ENCODE measurements at places on chromosomes 4 and X.

DNA sequence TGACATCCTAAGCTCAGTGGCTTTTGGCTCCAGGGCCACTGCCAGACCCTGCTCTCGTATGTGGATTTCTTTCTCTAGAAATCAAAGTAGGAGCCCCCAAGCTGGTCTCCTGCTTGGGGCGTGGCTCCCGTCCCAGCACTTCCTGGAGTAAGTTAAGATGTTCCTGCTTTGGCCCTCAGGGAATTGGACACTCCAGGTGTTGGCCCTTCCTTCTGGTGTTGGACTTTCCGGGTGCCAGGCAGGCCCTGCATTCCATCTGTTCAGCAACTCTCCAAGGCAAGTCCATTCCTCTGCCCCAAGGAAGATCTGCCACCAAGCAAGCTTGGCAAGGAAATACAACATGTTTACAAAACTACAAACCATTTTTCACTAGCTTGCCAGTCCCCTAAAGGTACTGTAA, 22.1 kb upstream of the GPC4 start:
- DNase-seq = no peak

DNA sequence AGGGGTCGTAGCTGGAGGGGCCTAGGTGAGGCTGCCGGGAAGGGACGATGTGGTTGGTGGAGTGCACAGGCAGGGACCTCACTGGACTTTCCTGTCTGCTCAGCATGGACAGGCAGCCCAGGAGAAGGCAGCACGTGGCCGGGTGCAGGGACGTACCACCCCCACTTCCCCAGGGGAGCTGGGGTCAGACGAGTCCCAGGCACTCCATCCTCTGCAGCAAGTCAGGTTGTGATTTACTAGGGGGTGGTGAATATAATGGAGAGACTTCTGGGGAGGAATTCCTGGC, 1.5 kb upstream of the CTBP1 start:
- no peak for DNase-seq

GRCh38 chr4:149102765-149103164, 660.6 kb upstream of the NR3C2 start:
- DNase-seq = no peak

DNA sequence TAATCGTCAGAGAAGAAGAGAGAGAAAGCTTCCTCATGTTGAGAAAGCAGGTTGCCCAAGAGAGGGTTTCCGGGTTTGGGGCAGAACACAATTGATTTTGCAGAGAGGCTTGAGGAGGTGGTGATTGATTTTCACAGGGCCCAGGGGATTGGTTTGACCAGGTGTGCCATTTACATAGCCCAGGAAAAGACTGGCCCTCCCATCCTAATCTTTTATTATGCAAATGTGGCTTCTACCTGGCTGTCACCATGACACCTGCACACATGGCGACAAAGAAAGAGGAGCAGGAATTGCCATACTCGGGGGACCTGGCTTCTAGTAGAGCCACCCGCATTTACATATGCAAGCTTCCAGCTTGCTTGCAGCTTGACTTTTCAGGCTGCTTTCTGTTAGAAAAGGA, 405.3 kb downstream of the PPP4R3C start:
- no peak for DNase-seq

DNA sequence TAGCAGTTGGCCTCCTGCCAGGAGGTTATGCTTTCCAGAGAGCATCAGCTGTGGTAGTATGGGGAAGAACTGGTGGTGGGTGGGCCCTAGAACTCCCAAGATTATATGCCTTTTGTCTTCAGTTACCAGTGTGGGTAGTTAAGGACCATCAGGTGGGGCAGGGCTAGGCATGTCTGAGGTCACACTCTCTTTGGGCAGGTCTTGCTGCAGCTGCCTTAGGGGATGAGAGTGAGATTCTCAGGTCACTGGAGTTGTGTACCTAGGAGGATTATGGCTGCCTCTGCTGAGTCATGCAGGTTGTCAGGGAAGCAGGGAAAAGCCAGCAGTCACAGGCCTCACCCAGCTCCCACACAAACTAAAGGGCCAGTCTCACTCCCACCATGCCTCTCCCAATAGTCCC, 172.9 kb upstream of the GYPA start:
- no peak for DNase-seq

DNA sequence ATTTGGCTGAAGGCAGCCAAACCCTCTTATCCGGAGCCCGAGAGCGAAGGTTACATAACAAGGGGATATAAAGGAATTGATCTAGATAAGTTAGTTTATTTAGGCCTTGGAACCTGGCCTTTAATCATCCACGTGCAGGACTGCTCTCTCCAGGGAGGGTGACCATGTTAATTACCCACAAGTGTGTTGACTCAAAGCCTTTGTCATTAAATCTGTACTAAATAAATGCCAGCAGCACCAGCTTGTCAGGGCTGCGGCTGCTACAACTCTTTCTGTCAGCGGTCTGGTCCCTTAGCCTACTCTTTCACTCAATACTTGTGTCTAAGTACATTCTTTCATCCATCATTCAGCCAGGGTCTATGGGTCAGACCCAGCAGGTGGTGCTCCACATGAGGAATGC, 206.1 kb downstream of the TBCK start:
- no peak for DNase-seq

GRCh38 chrX:136627409-136627808, 20.5 kb upstream of the CD40LG start:
- no peak for DNase-seq
